Central memory CD8-positive, alpha-beta T cell (primary cell): ENCODE measurements at places on chromosomes 11 and 22.

DNA sequence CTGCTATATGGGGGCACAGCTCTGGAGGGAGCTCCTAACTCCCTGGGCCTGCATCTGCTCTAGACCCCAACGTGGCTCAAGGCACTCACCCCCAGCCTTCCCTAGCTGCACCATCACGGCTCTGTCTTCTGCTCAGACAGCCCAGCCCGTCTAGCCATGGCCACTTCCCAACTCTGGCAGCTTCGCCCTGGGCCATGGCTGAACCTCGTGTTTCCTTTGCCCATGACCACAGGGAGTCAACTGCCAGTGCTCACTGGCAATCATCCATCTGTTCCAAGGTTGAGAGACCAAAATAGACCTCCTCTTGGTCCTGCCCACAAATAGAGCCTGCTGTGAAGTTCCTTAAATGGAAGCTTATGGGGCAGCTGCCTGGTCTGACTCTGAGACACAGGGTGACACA, 5.4 kb downstream of the LMO1 start:
- DNase-seq = no peak

DNA sequence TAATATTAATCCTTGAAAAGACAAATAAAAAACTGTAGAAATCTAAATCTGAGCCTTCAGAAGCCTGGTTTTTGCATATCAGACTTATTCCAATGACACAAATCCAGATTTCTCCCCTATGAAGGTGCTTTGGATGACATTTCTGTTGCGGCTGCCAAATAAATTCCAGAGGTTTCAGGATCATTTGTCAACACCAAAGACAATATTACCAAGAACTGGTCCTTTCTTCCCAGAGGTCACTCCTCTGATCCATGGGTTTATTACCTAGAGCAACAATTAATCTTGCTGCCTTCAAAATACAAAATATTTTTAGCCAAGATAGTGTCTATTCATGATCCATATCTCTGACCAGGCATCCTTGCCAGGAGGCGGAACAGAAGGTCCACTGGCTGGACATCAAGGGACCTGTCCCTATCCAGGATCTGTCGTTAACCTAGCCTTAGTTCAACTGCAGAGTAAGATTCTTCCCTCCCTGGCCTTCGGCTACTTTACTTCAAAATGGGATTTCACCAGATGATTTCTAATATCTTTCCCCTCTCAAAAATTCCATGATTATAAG, 4.9 kb downstream of the CADM1 start:
- DNase-seq = no peak

DNA sequence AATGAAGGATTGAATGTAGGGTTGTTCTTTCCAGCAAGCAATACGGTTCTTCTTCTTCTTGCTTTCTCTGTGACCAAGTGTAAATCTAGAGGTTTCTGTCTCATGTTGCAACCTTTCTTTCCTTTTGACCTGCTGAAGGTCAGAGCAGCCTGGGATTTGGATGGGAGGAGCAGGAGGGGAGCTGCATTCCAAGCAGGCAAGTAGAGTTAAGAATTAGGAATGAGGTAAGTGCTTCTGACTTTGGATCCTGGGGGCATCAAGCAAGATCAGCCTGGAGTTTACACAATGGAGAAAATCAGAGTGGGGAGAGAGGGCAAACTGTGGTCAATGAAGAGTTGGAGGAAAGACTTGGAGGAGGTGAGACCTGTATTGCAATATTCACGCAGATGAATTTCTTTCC, 225.6 kb upstream of the ZBED5 start:
- DNase-seq = no peak

- no peak for DNase-seq
Measured at GRCh38 chr22:24982301-24983056, 30.0 kb downstream of the KIAA1671 start.

GRCh38 chr11:18452927-18453326, 2.7 kb upstream of the LDHAL6A start:
- no peak for DNase-seq
